NCI-H524 (cell line): ENCODE measurements at places on chromosomes 16 and 17.

DNA sequence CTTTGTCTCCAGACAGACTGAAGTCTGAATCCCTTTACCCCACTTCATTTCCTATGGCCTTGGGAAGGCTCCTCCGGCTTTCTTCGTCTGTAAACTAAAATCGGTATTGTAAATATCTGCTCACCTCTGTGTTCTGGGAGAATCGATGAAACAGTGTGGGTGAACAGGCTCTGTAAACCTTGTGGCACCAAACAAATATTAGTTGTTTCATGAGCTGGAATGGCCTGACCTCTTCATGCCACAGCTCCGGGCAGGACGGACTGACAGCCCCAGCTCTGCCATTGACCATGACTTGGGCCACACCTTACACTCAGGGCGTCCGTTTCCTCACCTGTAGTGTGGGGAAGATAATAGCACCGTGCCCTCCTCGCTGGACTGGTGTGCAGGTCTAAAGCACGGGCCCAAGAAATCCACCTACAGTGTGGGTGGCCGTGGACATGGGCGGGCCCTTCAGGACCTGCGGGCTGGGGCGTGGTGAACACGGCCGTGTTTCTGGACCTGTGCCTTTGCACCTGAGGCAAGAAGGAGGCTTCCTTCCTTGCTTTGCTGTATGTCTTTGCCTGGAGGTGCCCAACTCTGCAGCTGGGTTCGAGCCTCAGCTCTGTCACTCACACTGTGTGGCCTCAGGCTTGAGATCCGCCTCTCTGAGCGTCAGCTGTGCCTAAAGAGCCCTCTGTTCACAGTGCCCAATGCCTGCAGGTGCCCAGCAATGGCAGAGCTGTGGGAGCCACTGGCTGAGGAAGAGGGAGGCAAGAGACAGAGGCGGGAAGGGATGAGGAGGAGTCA lies 6.1 kb upstream of the OSGIN1 start:
- no peak for DNase-seq

DNA sequence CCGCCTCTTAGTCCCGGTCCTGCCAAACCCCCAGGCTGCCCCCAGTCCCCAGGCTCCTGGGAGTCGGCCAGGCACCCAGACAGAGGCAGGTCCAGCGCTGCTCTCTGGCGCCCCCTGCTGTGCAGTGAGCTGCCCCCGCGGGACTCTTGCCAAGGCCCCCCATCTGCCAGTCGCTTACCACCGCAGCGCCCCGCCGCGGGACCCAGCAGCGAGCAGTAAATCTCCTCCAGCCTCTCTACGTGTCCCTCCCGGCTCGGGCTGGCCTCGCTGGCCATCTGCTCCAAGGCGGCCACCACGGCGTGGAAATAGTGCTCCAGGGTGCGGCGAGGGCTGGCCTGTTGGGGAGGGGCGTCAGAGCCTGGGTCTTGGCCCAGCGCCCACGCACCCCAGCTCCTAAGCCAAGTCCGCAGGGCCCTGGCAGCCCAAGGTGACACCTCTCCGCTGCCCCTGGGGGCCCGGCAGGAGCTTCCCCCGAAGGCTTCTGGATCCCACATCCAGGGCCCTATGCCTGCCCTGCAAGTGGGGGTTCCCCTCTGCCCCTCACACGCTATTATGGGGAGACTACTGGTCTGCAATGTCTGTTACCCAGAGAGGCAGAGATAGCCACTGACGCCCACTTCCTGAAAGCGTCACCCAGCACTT lies 33.7 kb upstream of the MFSD6L start:
- DNase-seq = peak; percentile 66

- no peak for DNase-seq
These were observed 129.9 kb upstream of the ZFHX3 start for GRCh38 chr16:73177729-73178295.

- DNase-seq = no peak
These were observed 193.5 kb downstream of the MAF start for GRCh38 chr16:79407005-79407404.

GRCh38 chr17:43410557-43411368 lies 12.0 kb downstream of the ARL4D start:
- DNase-seq = no peak

- no peak for DNase-seq
These were observed 1.1 kb downstream of the RUNDC3A start for GRCh38 chr17:44309472-44309871.
